Stimulated activated CD4-positive, alpha-beta T cell treated with anti-CD3 and anti-CD28 coated beads, Interleukin-4, amount 100 ng/mL, for 1 hour (primary cell): ENCODE measurements at places on chromosomes 2 and 18.

DNA sequence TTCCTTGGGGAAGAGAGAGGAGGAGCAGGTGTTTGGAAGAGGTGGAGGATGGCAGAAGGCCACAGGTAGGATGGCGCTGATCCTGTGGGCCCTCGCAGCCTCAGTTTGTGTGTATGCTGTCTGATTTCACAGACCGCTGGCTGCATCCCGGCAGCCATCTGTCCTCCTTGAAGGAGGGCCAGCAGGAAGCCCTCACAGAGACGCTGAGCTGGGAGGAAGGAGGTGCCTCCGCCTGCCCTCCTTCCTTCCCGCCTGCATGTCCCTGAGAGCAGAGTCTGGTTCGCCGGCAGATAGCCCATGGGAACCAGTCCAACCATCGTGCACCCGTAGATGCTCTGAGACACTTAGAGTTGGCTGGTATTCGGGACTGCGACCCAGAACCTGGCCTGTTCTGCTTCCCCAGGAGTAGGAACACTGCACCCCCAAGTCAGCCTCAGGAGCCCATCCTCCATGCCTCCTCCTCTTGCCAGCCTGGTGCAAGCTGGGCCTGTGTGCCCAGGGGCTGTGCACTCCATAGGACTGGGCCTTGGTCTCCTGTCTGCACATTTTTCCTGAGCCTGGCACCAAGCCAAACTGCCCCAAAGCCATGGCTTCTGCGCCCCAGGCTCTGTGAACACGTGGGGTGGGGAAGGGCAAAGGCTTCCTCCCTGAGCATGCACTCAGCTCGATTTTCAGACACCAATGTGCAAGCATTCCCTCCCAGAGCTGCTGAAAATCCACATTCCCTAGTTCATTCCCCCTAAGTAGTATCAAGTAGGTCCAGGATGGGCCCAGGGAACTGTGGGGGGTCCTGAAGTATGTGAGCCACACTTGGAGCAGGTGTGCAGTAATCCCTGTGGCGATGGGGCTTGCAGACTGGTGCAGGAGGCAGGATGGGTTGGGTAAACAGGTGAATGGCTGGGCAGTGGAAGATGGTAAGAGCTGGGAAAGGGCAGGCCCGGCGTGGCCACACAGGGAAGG lies 115.6 kb downstream of the SEPTIN10 start:
- DNase-seq: no peak

GRCh38 chr2:27852691-27853090 lies 37.5 kb downstream of the RBKS start:
- no peak for DNase-seq

DNA sequence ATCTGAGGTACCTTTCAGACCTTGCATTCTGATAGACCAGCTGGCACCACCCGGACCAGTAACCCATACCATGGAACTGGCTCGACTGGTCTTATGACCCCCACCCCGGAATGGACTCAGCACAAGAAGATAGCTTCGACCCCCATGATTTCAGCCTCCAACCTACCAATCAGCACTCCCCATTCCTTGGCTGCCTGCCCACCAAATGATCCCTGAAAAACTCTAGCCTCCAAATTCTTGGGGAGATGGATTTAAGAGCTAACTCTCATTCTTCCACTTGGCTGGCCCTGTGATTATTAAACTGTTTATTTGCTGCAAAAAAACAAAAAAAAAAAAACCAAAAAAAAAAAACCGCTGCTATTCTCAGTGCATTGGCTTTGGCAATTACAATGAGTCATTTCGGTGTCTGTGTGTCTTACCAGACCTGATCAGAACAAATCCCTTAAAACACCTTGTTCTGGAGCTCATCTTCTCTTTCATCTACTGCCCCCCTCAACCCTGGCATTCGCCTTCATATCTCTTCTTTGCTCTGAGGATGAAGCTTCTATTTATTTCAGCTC lies 60.1 kb upstream of the KIF5C start:
- DNase-seq: no peak

DNA sequence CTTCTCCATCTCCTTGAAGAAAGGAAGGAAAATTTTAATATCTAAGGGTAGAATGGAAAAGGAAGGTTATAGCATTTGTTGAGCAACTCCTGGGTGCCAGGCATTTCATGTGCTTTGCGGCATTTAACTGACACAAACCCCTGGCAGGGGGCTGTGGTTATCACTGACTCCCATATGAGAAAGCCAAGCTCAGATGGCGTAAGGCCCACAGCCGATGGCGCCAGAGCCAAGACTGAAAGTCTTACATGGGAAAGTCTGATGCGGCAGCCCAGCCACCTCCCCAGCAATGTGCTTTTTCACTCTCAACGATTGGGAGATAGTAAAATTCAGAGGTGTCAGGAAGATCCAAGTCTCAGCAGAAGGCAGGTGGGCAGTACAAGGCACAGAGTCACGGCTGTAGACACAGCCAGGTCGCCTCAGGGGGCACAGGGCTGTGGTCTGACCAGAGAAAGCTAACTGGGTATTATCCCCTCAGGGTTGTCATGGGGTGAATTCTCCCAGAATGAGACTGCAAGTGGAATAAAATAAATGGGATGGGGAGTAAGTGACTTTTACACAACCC lies 324.2 kb upstream of the NCKAP5 start:
- DNase-seq: no peak

GRCh38 chr2:15042801-15043217 lies 410.3 kb downstream of the LRATD1 start:
- DNase-seq: no peak

- DNase-seq: no peak
These were observed 788.4 kb upstream of the SOX11 start for GRCh38 chr2:4903656-4904348.
